ENCODE measurements at places on chromosomes 3 and 15.

DNA sequence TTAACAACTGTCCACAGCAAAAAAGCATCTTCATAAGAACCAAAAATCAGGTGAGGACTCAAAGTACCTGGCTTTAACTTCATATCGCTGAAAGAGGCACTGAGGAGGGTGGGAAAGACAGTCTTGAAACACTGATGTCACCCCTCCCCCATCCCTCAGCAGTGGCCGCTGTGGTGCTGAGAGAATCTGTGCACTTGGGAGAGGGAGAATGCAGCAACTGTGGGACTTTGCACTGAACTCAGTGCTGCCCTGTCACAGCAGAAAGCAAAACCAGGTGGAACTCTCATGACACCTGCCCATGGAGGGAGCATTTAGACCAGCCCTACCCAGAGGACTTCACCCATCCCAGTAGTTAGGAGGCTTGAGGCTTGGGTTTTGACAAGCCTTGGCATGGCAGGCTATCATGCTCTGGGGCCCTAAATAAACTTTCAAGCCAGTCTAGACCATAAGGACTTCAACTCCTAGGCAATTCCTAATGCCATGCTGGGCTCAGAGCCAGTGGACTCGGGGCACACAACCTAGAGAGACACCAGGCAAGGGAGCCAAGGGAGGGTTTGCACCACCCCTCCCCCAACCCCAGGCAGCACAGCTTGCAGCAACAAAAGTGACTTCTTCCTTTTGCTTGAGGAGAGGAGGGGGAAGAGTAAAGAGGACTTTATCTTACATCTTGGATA is 6.1 kb upstream of the ZSCAN2 start:
- no peak for DNase-seq

DNA sequence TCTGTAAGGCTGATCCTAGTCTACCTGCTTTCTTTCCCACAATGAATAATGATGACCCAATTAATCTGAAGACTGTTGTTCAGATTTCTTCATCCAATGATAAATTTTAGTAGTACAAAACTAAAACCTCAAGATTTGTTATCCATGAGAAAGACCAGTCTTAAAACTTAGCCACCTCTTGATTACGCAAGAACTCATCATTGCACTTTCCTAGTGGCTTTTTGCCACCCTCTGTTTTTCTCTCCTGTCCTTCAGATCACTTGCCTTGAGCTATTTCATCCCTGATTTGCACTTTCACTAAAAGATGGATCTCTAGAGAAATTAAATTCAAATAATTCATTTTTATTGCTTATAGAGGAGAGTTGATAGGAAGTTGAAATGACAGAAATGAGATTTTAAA is 142.7 kb upstream of the RBMS3 start:
- DNase-seq = no peak

DNA sequence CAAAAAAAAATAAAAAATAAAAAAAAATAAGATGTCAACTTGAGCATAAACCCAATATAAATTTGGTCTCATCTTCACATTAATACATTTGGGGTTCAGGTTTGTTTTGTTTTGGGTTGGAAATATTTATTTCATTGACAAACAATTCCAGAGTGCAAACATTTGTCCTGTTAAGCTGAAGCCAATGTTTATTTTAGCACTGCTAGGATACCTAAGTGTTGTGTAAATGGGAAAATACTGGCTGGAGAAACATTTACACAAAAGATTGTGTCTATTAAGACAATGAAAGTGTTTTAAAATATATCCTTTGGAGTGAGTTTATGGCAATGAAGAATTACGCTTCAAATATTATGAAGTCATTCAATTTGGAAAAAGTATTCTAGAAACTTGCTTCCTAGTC is 91.1 kb downstream of the MEIS2 start:
- DNase-seq = no peak

DNA sequence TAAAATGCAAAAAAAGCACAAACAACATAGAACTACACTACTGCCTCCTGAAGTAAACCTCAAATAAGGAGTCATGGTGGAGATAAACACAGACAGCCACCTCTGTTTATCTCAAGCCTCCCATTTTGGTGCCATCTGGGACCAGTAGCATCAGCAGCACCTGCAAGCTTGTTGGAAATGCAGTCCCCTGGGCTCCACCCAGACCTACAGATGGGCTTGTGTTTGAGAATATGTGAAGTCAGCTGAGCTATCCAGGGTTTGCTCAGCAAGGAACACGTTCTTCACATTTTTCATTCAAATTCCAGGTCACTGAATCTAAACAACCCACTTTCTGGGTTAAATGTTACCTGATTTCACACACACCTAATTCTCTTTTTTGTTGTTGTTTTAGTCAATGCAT is 45.5 kb downstream of the RASGRF1 start:
- no peak for DNase-seq

DNA sequence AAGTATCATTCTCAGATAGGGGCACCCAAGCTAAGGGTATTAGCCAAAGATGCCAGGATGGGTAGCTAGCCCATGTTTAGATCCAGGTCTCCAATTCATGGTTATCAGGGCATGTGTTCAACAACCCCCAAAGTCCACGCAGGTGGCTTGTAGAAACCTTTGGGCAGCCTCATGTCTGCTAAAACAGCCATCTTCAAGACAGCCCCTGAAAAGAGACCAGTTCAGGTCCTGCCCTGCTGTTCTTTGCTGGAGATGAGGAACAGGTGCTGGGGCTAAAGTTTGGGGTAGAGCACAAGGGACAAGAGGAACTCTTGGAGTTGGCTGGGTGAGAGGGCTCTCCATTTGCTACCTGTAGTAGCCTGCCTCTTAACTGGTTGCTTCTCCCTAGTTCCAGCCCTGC is 4.6 kb downstream of the PPM1M start:
- no peak for DNase-seq

- DNase-seq = no peak
Measured at GRCh38 chr3:143771258-143771657, 77.0 kb downstream of the SLC9A9 start.

DNA sequence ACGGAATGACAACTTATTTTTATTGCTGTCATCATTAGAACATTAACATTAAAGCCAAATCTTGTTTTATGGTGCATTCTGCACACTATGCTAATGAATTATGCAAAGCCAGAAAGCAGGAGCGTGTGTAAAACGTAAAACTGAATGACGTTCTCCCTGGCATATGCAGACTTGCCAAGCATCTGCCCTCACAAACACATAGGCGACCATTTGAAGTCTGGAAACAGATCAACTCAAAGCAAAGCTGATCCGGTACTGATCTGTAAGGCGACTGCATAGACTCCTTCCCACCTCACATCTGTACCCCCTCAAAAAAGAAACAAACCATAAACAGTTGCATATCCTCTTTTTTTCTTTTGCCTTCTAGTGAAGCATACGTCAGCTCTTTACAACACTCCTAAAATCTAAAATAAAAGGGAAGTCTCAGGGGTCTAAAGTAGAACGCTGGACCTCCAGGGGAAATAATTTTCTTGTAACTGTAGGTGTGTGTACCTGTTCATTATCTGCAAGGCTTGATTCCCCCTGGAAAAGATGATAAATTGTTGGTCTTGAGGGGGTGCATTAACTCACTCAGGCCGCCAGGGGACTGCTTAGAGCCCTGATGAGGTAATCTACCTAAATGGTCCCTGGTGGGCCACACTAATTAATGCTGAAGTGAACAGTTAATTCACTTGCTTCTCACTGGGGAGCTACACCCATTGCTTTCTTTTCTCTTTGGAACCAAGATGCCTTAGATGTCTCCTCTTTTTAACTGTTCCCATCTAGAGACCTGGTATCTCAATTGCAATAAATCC is 231.4 kb downstream of the CDIN1 start:
- no peak for DNase-seq

GRCh38 chr3:9887480-9887879 is 2.9 kb upstream of the JAGN1 start:
- no peak for DNase-seq

DNA sequence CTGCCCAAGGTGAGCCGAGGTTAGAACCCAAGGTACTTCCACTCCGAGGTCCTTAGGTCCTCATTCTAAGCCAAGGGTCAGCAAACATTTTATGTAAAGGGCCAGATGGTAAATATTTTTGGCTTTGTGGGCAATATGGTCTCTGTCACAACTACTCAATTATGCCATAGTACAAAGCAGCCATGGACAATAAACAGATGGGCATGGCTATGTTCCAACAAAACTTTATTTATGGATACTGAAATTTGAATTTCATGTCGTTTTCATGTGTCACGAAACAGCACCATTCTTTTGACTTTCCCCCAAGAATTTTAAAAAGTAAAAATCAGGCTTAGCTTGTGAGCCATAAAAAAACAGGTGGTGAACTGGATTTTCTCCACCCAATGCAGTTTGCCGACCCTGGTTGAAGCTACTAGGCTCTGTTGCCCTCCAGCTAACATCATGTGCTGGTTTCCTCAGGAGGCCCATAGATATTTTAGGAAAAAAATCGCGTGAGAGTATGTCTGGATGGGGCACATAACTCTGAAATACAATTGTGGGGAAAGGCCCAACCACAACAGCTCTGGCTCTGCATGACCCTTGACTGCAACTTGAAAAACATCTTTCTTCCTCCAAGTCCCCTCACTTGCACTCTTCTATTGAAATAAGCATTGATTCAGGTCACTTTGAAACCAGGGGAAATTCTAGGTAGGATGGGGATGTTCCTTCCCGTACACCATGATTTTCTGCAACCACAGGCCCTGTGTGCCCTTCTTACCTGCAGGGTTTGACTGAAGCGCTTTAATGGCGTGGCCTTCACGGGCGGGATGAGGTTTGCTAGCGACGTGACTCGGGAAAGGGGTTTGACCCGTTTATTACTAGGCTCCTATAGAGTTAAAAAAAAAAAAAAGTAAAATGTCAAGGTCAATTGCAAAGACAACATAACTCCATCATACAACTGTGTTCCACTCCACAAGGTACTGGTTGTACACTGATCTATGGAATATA is 28.5 kb downstream of the ARHGEF3 start:
- DNase-seq = no peak

- no peak for DNase-seq
Measured at GRCh38 chr15:69522361-69522760, 69.7 kb downstream of the RPLP1 start.

DNA sequence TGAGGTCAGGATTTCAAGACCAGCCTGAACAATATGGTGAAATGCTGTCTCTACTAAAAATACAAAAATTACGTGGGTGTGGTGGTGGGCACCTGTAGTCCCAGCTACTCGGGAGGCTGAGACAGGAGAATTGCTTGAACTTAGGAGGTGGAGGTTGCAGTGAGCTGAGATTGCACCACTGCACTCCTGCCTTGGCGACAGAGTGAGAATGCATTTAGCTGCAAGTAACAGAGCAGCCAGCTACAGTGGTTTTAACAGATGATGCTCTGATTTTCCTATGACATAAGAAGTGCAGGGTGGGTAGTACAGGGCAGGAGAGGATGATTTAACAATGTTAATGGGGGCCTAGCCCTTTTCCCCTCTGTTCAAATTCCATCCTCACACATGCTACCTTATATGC is 267.9 kb downstream of the RPLP1 start:
- DNase-seq = no peak

- DNase-seq = no peak
Measured at GRCh38 chr3:159266779-159267178, 464.9 kb downstream of the MFSD1 start.

DNA sequence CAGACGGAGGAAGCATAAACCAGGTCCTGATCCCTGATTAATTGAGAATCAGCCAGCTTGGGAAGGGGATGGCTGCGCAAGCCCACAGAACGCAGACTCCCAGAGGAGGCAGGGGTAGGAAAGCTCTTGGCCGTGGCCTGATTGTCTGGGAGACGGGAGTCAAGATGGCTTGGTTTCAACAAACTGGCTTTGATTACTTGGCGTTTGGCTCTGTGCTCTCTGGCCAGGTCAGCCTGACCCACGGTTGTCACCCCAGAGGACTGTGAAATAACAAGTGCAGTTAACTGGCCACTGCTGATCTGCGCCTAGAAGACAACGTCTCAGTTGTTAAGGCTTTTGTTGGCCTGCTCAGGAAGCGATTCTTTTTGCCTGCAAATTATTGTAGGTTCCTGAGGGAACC is 387.0 kb upstream of the PROK2 start:
- DNase-seq = no peak

DNA sequence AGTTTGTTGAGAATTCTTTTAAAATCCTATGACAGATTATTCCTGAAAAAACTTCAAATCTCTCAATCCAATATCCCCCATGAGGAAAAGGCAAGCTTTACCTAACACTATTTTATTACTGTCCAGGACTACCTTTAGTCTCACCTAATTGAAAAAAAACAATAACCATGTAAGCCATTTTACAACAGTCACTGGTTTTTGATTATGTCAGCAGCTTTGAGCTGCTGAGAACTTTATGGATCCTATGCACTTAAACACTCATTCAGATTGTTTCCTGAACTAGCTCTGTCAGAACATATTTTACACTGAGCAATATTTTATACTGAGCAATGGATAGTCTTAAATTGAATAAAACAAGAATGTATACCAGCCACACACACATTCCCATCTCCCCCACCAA is 79.9 kb downstream of the ZBBX start:
- no peak for DNase-seq

GRCh38 chr3:18946524-18946923 is 201.8 kb upstream of the KCNH8 start:
- DNase-seq = peak; percentile 11

DNA sequence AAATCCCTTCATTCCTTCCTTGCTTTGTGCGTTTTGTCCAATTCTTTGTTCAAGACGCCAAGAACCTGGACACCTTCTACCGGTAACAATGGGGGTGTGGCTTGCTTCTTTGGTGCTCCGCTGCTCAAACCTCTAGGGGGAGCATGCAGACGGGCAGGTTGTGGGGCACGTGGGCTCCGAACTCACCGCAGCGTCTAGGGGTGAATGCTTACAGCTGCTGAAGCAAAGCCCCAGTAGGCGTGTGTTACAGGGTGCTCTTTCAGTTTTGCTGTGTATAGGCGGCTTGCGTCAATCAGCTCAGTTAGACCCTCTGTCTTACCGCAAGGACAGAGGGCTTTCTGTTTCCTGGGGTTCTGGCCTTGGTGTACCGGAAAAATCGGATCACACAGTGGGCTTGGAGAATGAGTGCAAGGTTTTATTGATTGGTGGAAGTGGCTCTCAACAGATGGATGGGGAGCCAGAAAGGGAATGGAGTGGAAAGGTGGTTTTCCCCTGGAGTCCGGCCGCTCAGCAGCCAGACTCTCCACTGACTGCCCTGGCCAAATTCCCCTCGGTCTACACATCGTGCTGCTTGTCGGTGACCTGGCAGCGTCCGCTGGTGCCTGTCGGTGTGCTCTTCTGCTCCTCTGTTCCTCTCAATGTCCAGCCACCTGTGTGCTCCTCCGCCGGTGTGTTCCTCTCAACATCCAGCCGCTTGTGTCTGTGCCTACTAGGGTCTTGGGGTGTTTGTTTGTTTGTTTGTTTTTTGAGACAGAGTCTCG is 1.2 kb upstream of the LRRC34 start:
- DNase-seq = peak; percentile 17
